ENCODE measurements at places on chromosomes 2 and 18. TPM values are rescaled to one million over a fixed set of nuclear protein-coding genes. Genes with fewer than 3 reads are reported as not detected.

MC5R gene
- not detected for total RNA-seq

ABCG8 gene
- total RNA-seq = not detected

CXCR1 gene
- total RNA-seq = not detected

RND3 gene
- 48.4 TPM for total RNA-seq

TUBA4B gene
- not detected for total RNA-seq

GREB1L gene
- 1.1 TPM for total RNA-seq

CKAP2L gene
- total RNA-seq = 21.8 TPM

GRB14 gene
- total RNA-seq = 10.0 TPM

MAP2 gene
- total RNA-seq = 24.5 TPM

AQP4 gene
- total RNA-seq = not detected

KCNG3 gene
- total RNA-seq = under 0.01 TPM

AQP12B gene
- total RNA-seq = not detected

STAT4 gene
- 0.07 TPM for total RNA-seq

RPS27A gene
- total RNA-seq = 1,243 TPM

DYNAP gene
- total RNA-seq = not detected

FAM210A gene
- 27.9 TPM for total RNA-seq

CHRND gene
- total RNA-seq = not detected

ESPNL gene
- total RNA-seq = under 0.01 TPM

KCNE4 gene
- total RNA-seq = under 0.01 TPM

NT5DC4 gene
- total RNA-seq = not detected

EIF2B4 gene
- total RNA-seq = 32.6 TPM

SCN1A gene
- not detected for total RNA-seq

CAPN10 gene
- 27.0 TPM for total RNA-seq

B3GNT7 gene
- 0.50 TPM for total RNA-seq

VPS54 gene
- 22.1 TPM for total RNA-seq

ADCYAP1 gene
- not detected for total RNA-seq

PLGLB2 gene
- 2.7 TPM for total RNA-seq

GBX2 gene
- total RNA-seq = 11.6 TPM

CIB4 gene
- total RNA-seq = not detected

PAX8 gene
- total RNA-seq = 0.13 TPM

DNAJC5G gene
- total RNA-seq = not detected

UGT1A1 gene
- not detected for total RNA-seq

All from thoracic aorta endothelial cell (primary cell).